ENCODE measurements at places on chromosomes 2 and 18.

GRCh38 chr2:144358374-144358964 lies 161.4 kb downstream of the ZEB2 start:
- DNase-seq = no peak

GRCh38 chr2:130374587-130375290 lies 18.9 kb downstream of the PTPN18 start:
- no peak for DNase-seq

DNA sequence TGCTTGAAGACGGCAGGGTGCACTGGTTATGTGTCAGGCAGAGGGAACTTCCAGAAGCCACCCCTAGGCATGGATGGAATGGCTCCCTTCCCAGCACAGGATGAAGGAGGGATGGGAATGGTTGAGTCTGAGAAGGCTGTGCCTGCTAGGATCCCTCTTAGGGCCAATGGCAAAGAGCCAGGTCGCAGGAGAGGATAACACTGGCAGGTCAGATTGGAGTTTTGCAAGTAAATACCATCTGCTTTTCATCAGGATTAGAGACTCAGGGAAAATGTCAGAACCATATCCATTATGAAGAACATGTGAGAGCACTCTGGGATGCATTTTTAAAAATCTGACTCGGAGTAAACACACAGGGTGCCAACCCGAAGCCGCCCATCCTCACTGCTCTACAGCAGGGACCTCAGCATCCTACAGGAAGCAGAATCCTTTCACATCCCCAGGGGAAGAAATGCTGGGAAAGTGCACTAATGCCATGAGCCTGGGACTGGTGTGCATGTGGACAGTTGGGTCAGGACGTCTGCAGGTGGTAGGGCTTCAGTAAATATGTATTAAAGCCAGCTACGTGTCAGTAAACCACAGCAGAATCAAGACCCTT lies 139.9 kb downstream of the MYT1L start:
- DNase-seq = no peak

DNA sequence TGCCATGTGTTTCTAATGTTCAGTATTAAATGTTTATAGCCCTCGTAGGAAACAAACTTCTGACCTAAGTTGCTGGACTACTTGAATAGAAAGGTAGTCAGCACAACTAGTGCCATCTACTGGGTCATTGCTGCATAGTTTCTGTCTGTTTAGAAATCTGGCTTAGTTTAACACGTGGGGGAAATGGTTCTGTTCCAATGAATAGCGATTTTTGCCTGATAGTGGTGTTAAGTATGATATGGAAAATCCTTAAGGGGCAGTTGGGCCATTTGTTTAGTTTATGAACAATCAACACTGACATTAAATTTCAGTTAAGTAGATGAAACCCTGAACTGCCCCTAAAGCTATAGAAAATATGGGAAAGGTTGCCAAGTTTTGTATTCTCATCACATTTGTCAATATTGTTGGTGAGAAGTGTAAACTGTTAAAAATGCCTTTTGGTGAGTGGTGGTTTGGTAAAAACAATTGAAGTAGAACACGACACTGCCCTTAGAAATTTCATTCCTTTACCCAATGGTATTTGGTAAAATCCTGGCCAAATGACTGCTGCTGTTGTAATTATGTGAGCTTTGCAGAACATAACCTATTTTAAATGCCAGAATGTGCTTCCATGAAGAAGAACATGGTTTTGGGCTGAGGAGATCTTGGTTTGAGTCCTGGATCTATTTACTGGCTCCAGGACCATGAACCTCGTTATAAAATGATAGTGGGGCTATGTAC lies 13.2 kb downstream of the NABP1 start:
- DNase-seq = no peak

DNA sequence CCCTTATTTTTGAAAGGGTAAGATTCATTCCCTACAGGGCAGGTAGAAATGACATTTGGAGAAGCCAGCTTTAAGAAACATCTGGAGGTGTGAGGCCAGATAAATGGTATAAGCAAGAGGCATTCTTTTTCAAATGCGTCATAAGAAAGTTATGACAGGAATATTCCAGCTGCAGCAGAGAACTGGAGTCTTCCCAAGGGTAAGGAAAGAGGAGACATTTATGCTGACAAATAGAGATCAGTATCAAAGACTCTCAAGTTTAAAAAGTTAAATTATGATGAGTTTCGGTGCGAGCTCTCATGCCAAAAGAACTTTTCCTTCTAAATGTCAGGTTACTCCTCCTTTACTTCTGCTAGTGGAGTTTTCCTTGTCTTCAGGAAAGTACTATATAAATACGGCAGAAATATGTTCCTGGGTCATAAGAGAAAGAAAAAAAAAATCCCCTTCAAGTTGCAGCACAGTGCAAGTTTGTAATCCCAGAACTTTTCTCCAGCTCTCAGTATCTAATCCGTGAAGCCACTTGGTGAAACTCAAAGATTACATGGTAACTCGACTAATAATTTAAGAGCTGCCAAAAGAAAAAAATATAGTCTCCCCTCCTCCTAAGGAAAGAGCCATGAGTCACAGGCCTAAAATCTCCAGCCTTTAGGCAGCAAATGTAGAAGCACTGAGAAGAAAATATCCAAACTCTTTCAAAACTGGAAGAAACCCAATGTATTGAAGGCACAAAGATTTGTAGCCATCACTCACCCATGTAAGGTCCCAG lies 428.1 kb downstream of the MEIS1 start:
- no peak for DNase-seq

DNA sequence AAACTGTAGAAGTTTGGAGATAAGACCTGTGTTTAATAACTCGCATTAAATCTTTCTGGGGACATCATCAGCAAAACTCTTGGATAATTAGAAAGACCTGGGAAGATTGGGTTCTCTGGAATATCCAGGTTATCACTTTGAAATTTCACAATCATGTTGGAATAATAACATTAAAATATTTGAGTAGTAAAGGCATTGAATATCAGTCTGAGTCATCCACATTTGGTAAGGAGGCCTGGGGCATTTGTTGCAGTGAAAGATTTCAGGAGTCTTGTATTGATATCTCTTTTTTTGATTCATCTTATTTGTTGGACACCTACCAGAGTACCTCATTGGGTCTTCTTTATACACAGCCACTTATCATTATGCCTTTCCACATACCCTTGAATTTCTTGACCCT lies 95.9 kb downstream of the EPB41L5 start:
- no peak for DNase-seq

DNA sequence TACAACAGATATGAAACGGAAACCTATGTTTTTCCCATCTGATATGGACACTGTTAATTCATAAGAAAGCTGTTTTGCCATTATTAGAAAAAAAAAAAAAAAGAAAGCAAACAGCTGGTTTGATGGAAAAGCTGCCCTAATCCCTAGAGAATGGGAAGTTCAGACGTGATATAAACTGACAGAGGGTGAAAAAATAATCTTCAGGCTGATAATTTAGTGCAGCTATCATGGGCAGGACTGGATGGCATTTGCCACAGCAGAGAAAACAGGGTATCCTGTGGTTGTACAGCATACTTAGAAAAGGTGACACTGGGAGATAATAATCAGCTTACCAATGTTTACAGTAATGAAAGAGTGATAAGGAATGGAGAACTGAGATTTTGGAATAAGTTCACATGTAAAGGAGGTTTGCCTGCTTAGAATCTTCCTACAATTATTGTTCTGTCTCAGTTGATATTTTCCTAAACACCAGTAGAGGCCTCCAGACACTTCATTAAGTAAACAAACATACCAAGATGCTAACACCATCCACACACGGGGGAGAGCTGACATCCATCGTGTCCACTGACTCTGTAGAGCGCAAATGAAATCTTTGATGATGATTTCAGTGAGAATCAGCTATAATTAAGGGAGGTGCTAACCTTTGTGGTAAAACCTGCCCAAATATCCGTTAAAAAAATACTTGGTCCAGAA lies 211.6 kb upstream of the MMADHC start:
- DNase-seq = no peak

GRCh38 chr2:191597186-191597751 lies 80.7 kb upstream of the NABP1 start:
- no peak for DNase-seq

- DNase-seq = no peak
Measured at GRCh38 chr2:139917690-139918384, 1137.6 kb upstream of the NXPH2 start.

DNA sequence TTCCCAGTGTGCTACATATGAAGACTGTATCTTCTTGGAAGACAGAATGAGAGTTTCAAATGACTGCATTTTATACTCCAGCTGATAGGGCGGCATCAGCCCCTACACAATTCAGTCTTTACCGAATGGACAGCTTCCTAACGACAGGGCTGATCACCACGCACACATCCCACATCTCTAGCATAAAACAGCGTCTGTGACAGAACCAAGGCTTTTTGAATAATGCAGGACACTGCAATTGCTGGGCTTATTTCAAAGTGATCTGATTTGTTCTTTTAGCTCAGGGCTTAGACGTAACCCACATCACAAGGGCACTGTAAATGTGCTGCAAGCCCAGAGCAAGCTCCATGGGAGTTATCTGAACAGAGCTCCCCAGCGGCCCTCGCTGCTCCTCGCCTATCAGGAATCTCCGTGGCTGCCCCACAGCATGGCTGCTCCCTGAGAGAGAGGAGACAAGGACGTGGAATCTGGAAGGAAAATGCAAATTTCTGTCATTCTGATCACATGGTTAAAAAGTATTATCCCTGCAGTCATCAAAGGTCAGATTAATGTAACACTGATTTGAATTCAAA lies 158.5 kb upstream of the ALKAL2 start:
- DNase-seq = no peak

DNA sequence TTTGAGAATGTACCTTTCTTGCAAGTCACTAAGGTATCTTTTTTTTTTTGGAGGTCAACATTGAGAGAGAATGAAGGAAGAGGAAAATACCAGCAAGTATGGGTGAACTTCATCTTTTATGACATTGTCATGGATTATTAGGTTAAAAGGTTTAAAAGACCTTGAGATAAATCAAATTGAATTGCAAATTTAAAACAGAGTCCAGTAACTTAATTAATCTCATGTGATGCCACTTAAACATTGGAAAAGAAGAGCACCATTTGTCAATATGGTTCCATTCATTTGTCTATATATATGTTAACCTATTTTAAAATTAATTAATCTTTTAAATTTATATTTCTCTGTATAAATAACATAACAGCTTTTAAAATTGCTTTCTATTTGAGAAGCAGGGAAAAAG lies 83.8 kb downstream of the PPP1R1C start:
- DNase-seq = no peak
